Activated CD4-positive, alpha-beta T cell treated with anti-CD3 and anti-CD28 coated beads, Interleukin-2, amount 50 U/mL, for 48 hours (primary cell): ENCODE measurements at places on chromosomes 4 and X.

DNA sequence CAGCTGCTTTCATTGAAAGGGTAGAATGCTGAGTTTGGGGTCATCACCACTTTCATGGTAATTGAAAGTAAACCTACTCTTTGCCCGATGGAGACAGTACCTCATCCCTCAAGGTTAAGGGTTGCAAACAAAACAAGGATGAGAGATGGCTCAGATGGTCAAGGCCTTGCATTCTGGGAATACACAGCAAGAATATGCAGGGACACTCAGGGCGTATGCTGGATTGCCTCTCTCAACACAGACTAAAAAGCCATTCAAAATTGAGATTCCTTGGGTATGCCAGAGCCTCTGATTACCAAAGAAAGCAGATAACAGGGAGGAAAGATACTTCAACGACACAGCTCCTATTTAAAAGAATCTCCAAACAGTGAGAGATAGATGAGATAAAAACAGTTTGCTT is 310.4 kb downstream of the ARAP2 start:
- no peak for DNase-seq

DNA sequence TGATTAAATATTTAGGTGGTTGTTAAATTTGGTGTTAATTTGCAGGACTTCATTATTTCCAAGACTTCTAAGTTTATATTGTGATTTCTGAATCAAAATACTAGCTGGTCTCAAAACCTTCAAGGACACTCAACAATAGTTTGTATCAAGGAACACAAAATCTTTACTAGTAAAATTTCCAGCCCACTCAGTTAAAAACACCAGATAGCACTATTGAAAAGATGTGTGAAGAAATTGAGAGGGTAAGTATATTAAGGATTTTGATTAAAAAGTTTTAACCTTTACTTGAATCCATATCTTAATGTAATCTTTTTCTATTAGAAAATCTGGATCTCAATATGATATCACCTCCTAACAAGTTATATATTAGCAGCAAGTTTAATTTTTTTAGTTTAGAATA is 89.3 kb upstream of the UGT8 start:
- no peak for DNase-seq

- DNase-seq, result no peak
These were observed 287.7 kb upstream of the PCDH18 start for GRCh38 chr4:137819964-137820383.

DNA sequence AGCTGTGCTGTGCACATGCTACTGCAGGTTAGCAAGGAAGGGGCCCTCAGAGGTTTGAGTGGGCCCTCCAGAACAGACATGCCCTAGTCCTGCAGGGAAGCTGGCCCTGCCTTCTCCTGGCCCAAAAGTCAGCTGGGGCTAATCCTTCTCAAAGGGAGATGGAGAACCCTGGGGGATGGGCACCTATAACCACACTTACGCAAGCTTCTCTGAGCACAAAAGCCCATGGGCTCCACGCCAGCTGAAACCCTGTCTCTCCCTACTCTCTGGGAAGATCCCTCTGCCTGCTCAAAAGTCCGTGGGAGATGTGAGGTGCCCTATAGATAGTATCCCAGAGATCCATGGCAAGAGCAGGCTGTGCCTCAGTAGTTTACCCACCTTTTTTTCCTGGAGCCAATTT is 58.9 kb upstream of the DKK2 start:
- no peak for DNase-seq

GRCh38 chr4:26208237-26208994 is 112.4 kb upstream of the RBPJ start:
- no peak for DNase-seq

DNA sequence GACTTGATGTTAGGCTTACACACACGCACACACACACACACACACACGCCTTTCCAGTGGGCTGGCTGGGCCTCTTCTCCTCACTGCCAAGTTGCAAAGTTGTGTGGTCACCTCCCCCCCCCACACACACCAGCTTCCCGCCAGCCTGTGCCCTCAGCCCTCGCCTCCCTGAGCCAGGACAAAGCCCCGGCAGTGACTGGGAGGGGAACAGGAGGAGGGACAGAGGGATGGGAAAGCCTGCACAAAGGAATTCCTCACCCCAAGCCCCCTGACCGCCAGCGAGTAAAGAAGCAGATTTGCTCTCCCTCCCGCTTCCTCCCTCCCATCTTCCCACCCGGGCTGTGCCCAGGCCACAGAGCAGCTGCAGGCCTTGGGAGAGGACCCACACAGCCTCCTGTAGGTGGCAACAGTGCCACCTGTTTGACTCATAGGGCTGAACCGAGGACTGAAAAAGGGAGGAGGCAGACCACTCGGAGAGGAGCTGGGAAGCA is at the start of gene GDPD2:
Gene GDPD2 (plus strand): TSS at position 464 of the 491 bp plus-strand sequence. CDS start 1,671 bp downstream, outside the sequence.
- DNase-seq, result no peak

- no peak for DNase-seq
These were observed 204.7 kb upstream of the CASK start for GRCh38 chrX:42128020-42128419.

- DNase-seq, result no peak
These were observed 28.1 kb downstream of the ADAM29 start for GRCh38 chr4:174946246-174946645.

- no peak for DNase-seq
These were observed 595 bp upstream of the PYURF start for GRCh38 chr4:88524171-88524570.

- DNase-seq, result no peak
These were observed 2.2 kb downstream of the PLXNA3 start for GRCh38 chrX:154460326-154460725.

- no peak for DNase-seq
These were observed 47.7 kb upstream of the SORCS2 start for GRCh38 chr4:7144374-7145290.

- DNase-seq, result no peak
These were observed 8.2 kb downstream of the MID1 start for GRCh38 chrX:10612215-10612614.

DNA sequence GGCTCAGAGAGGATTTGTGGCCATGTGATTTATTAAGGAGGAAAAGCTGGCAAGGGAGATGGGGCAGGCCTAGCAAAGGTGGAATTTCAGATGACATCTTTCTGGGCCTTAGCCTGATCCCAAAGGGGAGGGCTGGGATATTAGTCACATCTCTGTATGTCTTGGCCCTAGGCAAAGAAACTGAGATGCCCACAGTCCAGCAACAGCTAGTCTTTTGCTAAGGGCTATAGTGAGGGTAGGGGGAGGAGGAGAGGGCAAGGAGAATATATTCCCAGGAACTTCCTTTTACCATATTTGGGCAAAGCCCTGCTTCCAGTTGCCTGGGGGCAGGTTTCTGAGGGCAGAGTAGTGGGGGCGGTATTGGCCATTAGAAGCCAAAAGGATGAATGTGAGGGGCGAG is 209.8 kb upstream of the NR3C2 start:
- no peak for DNase-seq

GRCh38 chrX:28590396-28590795 is 3.1 kb downstream of the IL1RAPL1 start:
- no peak for DNase-seq

DNA sequence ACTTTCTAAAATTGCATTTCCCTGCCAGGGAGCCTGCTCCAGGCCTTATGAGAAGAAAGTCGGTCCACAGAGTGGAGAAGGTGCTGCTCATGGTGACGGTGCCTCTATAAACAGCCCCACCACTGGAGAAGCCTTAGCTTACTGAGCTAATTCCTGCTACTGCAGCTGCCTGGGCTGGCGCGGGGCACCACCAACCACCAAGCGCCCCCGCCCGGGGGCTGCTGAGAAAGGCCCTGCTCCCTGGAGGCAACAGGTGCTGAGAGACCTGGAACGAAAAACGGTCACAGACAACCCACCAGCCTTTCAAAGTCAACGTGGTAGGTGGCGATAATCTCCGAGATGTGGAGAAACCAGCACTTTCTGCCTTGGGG is 2.9 kb downstream of the HCFC1 start:
- DNase-seq, result peak; percentile 47

DNA sequence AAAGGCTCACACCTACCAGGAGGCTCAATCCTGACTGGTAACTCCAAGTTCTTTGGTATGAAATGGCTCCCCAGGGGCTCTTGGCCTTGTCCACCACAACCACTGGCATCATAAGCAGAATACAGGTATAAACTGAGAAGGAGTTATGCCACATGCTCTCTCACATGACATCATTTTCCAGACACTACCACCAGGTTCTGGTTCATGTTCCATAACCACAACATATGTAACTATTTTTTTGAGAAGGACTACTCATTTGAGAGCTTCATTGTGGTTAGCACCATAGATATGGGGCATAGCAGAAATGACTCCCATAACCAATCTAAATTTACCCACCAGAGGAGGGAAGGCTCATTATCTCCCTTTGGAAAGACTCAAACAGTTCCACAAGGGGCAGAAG is 19.6 kb downstream of the PRDM5 start:
- peak; percentile 6 for DNase-seq

DNA sequence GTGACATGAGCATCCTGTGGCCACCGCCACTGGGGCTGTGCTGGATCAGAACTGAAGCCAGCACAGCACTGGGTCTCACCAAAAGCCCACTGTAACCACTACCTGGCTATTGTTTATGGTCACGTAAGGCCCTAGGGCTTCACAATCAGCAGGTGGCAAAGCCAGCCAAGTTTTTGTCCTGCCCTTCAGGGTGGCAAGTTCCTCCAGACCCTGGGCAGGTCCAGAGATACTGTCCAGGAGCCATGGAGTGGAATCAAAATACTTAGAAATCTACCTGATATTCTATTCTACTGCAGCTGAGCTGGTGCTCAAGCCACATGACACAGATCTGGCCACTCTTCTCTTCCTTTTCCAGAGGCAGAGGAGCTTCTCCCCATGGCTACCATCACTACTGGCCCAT is 121.2 kb upstream of the CXXC4 start:
- no peak for DNase-seq

DNA sequence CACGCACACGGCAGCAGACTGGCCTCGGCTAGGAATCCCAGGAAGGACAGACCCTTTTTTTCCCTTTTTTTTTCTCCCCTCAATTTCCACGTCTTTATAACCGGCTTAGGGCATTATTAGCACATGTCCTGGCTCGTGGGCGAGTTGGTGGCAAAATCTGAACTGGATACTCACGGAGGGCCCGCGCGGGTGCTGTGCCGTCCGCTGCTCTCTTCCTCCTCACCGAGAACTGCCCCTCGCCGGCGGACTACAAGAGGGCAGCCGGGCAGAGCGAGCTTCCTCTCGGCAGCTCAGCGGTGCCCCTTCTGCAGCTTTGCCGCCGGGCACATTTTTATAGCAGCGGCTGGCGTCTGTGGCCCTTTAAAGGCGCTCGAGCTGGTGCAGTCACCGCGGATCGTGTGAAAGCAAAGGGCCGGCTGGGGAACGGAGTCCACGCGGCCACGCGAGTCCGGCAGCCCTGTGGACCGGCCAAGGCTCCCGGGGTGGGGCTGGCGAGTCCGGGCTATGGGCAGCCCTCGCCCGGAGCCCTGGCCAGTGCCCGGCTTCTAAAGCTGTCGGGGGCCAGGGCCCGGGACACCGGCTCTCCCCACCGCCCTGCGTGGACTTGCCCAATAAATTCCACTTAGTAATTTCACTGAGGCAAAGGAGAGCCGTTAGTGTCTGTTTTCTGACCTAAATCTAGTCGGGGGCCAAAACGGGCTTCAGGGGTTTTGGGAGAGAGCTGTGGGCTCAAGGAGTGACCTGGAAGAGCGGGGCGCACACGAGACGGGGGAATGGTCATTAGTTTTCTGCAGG is 1.3 kb upstream of the CITED1 start:
- peak; percentile 11 for DNase-seq

DNA sequence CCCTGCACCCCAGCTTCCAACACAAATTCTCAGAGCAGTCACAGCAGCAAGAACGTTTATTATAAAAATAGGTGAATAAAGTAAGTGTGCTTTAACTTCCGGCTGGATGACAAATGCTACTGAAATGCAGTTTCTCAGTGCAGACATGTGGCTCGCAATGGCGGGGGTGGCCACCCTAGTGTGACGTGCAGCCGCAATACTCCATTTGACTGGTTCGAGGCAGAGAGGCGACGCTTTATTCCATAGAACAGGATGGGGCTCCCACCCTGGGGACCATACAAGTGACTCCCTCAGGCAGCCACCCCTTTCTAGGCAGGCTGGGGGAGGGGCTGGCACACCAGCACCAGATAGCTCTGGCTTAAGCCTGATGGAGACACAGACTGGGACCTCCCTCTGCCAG is 14.5 kb downstream of the TNIP2 start:
- no peak for DNase-seq

- no peak for DNase-seq
These were observed 535 bp downstream of the WAS start for GRCh38 chrX:48684134-48684533.

GRCh38 chr4:177191586-177191985 is 118.1 kb upstream of the NEIL3 start:
- DNase-seq, result no peak

DNA sequence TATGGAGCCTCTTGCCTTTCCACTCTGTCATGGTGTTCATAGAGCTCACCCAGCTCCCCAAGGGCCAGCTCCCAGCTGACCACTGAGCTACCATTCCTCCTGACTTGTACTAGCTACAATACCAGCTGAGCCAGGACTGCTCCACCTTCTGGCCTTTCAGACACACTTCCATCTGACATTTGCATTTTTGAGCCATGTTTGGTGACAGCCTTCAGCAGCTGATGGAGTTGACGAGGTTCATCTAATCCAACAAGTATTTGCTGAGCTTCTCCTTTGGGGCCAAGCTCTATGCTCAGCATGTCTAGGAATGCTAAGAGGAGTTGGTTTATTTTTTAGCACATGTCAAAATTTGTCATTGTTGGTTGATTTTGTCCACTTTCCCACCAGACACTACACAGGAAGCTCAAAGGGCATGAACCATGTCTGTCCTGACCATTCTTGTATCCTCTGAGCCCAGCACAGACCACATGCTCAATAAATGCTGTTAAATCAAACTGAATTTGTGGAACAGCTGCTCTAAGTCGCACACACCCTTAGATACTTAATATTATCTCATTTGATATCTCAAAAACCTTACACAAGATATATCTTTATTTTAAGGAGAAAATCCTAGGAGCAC is 142.6 kb upstream of the PPARGC1A start:
- no peak for DNase-seq

GRCh38 chr4:136643416-136643815 is 888.9 kb downstream of the PCDH18 start:
- no peak for DNase-seq

DNA sequence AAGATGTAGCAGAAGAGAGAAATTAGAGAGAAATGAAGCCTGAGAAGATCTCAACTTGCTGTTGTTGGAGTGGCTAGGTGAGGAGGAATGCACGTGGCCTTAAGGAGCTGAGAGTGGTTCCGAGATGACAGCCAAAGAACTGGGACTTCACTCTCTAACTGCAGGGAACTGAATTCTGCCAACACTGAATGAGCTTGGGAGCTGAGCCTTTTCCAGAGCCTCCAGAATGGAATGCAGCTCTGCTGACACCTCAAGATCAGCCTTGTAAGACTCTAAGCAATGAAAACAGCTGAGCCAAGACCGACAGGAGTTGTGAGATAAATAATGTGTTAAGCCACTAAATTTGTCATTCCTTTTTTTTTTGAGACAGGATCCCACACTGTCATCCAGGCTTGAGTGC is 73.0 kb downstream of the TLL1 start:
- DNase-seq, result no peak

- DNase-seq, result no peak
These were observed 56.0 kb downstream of the SAT1 start for GRCh38 chrX:23838953-23839352.

GRCh38 chr4:57064811-57065711 is 45.1 kb downstream of the IGFBP7 start:
- DNase-seq, result no peak

- DNase-seq, result no peak
These were observed 114.6 kb downstream of the DDIT4L start for GRCh38 chr4:100075486-100076270.

- DNase-seq, result no peak
These were observed 14.7 kb downstream of the VEGFC start for GRCh38 chr4:176778063-176778462.
